Activated CD4-positive, alpha-beta T cell treated with anti-CD3 and anti-CD28 coated beads for 48 hours (primary cell): ENCODE measurements at places on chromosomes 1 and 21.

DNA sequence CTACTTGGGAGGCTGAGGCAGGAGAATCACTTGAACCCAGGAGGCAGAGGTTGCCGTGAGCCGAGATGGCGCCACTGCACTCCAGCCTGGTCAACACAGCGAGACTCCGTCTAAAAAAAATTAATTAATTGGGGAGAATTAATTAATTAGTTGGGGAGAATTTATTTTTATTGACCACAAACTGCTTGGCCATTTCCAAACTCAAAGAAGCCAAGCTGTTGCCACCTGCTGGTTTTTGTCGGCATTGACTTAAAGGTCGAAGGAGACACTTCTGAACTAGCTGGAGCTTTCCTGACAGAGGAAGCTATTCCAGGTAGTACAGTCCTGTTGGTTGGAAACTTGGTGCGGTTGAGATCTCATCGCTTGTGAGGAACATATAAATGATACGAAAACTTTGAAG is 13.1 kb downstream of the MAP1LC3C start:
- peak; percentile 26 for DNase-seq

DNA sequence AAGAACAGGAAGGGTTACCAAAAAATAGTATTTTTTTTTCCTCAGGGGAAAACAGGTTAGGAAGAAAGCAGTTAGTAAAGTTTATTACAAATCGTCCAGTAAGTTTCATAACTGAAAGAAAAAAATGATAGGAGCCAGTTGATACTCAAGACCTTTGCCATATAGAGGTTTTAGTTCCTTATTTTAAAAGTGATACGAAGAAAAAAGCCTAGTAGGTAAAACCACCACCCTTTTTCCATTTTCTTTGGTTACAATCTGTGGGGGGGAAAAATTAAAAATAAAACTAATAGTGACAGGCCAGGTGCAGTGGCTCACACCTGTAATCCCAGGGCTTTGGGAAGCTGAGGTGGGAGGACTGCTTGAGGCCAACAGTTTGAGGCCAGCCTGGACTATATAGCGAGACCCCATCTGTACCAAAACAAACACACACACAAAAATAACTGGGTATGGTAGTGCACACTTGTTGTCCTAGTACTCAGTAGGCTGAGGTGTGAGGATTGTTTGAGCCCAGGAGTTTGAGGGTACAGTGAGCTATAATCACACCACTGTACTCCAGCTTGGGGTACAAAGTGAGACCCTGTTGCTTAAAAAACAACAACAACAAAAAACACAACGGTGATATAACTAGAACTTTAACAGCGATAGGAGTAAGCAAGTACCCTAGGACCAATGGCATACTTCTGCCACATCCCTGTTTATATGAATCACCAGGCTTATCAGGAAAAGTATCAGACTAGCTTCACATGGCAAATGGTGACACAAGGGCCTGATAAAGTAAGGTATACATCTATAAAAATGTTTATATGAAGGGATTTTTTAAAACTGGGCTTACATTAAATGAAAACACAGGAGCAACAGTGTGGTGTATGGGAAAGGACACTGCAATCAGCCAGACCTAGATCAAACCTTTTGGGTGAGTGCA is 5.4 kb downstream of the TMEM59 start:
- DNase-seq: no peak

DNA sequence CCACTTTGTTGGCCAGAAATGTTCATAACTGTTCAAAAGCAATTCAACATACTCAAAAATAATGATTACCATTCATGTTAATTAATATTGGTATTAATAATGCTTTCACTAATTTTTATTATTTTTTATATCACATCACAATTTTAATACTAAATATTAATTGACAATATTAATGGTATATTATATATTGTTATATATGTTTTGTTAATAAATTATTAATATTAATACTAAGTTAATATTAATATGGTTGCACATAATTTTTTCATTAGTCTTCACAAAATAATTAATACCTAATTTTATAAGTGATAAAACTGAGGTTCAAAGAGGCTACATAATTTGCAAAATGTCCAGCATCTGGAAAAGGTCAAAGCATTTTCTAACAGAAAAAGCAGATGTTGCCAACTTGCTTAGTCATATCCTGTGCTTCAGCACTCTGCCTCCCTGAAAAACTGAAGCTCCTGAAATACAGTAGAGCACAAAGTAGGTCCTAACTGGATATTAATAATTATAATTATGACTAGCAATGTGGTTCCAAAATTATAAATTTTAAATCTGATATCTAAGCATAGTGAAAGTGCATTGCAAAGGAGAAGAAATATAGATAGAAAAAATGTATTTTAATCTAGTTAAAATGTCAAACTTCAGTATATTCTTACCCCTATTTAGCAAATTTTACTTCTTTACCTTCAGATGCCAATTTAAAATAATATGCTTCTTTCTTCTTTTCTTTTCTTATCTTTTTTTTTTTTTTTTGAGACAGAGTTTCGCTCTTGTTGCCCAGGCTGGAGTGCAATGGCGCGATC is 123.2 kb upstream of the TNFSF4 start:
- DNase-seq: no peak

- no peak for DNase-seq
Observed at GRCh38 chr1:20037877-20038276, 32.1 kb upstream of the PLA2G5 start.

GRCh38 chr21:22885079-22885478 is 1886.9 kb downstream of the NCAM2 start:
- no peak for DNase-seq

DNA sequence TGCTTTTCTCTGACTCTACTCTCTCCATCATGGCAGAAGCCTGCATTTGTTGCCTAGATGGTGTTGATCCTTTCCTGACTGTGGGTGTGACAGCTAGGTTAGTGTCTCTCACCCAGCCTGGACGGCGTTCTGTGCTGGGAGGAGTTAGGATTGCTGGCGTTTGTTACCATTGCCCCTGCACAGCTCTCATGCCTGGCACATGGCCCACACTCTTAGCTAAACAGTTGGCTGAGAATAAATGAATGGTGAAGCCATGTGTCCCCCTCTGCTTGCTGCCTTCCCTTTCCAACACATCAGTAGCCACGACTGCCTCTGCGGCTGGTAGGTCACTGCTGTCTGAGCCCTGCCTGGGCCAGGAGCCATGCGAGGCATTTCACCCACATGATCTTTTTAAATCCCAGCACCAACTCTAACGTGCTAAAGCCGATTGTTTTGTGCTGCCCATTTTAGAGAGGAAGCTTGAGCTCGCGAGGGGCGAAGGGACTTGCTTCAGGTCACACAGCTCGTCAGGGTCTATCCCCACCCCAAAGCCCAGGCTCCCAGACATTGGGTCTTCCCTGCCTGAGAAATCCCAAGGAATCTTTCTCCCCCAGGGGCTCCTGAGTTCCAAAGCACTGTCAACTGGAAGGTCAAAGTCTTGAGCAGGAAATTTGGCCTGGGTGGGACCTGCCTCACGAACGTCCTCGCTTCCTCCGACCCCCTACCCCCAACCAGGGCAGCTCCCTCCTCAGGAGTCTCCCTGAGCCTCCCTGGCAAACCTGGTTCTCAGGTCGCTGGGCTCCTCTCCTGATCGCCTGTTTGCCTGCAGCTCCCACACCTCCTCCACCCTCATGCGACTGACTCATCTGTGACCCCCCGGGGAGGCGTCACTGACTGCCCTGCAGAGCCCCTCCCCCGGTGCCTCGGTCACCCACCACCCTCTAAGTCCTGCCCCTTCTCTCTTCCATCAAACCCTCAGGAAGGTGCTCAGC is 271.7 kb upstream of the C1orf174 start:
- no peak for DNase-seq

GRCh38 chr1:224203243-224204016 is 20.4 kb downstream of the DEGS1 start:
- DNase-seq: no peak

DNA sequence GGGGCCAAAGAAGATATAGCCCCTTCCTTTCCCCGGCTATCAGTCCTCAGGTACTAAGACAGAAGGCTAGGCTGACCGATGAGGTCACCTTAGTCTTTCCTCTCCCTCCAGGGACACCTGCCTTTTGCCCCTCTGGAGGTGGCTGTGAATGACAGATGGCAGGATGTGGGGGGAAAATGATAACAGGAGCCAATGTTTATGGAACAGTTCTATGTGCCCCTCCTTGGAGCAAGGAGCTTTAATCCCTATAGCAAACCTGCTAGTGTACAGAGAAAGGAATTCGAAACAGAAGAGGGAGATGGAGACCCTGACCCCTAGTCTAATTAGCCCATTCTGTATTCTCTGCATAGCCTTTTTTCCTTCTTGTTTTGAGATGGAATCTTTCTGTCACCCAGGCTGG is 28.1 kb downstream of the SERINC2 start:
- DNase-seq: no peak

- no peak for DNase-seq
Observed at GRCh38 chr1:201489643-201490261, 17.2 kb downstream of the CSRP1 start.

- no peak for DNase-seq
Observed at GRCh38 chr1:61277121-61277690, 194.8 kb downstream of the NFIA start.

DNA sequence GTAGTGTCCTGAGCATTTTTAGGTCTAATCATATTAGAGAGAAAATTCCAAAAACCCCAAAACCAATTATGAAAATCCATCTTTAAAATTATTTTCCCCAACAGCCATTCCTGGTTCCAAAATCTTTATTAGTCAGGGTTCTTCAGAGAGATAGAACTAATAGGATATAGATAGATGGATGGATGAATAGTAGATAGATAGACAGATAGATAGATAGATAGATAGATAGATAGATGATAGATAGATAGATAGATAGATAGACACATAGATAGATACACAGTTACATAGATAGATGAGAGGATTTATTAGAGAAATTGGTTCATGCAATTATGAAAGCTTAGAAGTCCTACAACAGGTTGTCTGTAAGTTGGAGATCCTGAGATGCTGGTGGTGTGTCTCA is 122.7 kb upstream of the POGK start:
- DNase-seq: no peak
